ENCODE measurements at places on chromosomes 6 and 20.

DNA sequence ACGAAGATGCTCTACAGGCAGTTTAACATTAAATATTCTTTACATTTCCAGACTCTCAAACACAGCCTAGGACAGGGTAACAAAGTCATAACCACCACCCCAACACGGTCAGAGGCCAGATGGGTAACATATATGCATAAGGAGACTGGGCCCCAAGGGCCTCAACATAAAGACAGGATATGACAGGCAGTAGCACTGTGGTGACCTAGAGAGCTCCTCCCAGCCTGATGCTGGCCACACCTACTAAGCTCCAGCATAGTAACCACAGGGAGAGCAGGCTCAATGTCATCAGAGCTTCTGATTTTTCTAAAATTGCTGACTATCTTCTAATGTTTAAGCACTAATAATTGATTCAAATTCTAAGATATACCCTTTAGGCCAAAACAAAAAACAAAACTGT lies 21.7 kb downstream of the SMLR1 start:
- DNase-seq = no peak

- DNase-seq = no peak
These were observed 2.4 kb downstream of the LRRN4 start for GRCh38 chr20:6051505-6051904.

- no peak for DNase-seq
These were observed 383.5 kb downstream of the PRKN start for GRCh38 chr6:162343936-162344645.

DNA sequence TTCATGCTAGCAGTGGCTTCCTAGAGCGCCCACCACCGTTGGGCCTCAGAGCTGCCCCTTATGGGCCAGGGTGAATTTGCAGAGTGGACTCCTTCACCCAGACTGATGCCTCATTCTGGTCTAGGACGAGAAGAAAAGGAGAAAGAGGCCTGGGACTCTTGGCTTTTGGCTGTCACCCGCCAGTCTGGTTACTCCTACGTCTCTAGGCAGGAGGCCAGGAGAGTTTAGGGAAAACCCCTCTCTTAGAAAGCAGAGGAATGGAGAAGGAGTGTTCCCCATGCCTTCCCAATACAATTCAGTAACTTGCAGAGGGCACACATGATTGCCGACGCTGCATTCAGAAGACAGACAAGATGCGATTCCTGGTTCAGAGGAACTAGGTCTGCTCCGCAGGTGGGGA lies 70.1 kb downstream of the CDC5L start:
- DNase-seq = no peak

DNA sequence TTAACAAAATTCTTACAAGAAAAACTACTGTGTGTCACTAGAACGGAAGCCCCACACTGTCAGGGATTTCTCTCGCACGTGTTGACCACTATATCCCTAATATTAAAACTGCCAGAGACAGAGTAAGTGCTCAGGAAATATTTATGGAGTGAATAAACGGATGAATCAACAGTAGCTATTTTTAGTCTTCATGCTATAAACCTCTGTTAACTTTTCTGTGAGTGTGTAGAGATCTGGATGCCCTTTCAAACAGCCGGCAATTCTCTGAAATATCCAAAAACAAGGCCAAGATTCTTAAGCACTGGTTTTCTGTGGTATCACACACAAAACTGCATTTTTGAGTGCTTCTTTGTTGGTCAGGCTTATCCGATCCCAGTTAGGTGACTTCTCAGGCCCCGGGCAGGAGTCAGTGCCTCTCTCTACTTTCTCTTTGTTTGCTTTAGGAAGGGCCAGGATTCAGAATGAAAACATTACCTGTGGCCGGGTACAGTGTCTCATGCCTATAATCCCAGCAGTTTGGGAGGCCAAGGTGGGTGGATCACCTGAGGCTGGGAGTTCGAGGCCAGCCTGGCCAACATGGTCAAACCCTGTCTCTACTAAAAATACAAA lies 15.7 kb downstream of the ATP9A start:
- DNase-seq = no peak

All from esophagus squamous epithelium (tissue), 5 donors.